ENCODE measurements at places on chromosomes 4 and X.

- no peak for DNase-seq
Measured at GRCh38 chrX:136336623-136337022, 35.9 kb downstream of the ADGRG4 start.

DNA sequence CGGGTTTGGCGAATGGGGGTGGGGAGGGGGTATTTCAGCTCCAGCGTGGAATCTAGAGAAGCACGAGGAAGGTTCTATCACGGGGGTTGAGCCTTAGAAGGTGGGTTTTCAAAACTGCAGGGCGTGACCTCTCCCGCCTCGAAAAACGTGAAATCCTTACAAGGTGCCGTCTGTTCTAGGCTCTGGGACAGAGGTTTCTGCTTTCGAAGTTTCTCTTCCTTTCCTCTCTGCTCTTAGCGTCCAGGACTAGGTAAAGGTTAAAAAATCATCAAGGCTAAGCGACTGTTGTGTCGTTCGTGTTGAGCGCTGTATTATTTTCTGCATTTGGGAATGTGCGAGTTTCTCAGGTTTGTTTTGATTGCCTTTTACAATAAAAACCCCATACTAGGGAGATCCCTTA, 1.1 kb downstream of the FHL1 start:
- DNase-seq: no peak

GRCh38 chr4:146398896-146399445, 122.8 kb downstream of the SLC10A7 start:
- DNase-seq: no peak

- no peak for DNase-seq
Measured at GRCh38 chrX:109890910-109891502, 111.9 kb upstream of the TMEM164 start.

DNA sequence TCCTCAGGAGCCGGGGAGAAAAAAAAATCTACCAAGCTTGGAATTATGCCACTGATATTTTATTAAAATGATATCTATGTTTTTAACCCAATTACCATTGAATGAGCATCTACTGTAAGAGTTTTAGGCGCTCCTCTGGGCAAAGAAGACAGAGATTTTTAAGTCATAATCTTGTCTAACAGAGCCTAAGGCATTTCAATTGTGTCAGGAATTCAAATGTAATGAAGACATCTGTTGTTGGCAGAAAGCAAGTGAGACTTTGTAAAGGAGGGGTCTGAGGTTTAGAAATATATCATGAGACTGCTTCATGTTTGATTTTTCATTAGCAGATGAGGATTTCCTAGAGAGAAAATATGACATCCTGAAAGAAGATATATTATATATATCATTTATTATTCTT, 1158.1 kb downstream of the FSTL5 start:
- DNase-seq: no peak

DNA sequence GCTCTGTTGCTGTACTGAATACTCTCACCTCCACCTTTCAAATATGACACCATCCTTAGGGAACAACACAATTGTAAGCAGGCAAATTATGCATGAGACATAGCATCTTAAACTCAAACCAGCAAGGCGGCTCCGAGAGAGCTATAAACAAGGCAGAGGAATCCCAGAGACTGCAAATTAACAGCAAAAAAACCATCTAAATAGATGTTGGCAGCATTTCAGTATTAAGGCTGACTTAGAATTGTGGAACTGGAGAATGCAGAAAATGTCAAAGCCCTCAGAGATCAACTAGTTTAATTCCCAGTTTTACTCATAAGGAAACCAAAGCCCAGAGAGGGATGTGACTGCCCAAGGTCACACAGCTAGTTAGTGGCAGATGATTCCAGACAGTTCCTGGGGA, 37.2 kb upstream of the SPANXC start:
- no peak for DNase-seq

DNA sequence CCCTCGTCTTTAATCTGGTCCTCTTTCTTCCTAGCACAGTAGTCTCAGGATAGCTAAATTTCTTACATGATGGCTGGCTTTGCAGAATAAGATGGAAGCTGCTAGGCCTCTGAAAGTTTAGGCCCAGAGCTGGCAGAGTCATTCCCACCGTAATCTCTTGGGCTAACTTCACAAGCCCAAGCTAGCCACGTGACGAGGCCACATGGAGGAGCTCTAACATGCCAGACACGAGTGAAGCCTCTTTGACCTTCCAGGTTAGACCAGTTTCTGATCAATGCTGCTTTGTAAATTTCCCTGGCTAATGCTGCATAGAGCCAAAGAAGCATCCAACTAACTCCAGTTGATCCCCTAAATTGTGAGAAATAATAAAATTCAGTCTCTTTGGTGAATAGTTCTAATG, 9.5 kb upstream of the CENPE start:
- DNase-seq: no peak

DNA sequence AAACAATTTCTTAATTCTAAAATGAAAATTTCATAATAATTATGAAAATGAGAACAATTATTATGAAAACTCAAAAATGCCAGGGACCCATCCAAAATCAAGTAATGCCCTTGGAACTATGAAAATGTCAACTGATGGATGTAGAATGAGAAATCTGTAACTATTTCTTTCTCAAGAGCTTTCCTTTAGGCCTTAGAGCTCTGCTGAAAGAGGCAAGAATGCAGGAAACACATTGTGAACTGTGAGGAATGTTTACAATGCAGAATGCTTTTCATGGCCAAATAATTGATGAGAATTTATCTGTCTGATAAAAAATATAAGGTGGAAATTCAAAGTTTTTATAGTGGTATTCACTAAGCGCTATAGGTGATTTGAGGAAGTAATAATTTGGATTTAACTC, 207.1 kb upstream of the PCDH18 start:
- DNase-seq: no peak

- DNase-seq: no peak
Measured at GRCh38 chr4:123182289-123182688, 214.3 kb upstream of the SPRY1 start.

DNA sequence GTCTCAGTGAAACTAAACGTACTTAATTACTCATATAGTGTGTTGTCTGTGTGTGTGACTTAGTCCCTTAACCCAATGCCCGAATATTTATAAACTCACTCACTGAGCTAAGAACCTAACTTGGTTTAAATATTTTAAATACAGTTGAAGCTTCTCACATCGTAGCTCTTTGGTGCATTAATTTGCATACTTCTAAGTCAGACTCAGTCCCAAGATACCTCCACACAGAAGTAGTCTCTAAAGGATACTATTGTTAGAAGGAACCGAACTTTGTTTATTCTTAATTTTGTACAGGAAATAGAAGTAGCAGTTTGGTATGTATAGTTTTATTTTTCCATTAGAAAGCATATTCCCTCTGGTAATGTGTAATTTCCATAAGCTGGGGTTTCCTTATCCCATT, 54.0 kb upstream of the NKAP start:
- no peak for DNase-seq

DNA sequence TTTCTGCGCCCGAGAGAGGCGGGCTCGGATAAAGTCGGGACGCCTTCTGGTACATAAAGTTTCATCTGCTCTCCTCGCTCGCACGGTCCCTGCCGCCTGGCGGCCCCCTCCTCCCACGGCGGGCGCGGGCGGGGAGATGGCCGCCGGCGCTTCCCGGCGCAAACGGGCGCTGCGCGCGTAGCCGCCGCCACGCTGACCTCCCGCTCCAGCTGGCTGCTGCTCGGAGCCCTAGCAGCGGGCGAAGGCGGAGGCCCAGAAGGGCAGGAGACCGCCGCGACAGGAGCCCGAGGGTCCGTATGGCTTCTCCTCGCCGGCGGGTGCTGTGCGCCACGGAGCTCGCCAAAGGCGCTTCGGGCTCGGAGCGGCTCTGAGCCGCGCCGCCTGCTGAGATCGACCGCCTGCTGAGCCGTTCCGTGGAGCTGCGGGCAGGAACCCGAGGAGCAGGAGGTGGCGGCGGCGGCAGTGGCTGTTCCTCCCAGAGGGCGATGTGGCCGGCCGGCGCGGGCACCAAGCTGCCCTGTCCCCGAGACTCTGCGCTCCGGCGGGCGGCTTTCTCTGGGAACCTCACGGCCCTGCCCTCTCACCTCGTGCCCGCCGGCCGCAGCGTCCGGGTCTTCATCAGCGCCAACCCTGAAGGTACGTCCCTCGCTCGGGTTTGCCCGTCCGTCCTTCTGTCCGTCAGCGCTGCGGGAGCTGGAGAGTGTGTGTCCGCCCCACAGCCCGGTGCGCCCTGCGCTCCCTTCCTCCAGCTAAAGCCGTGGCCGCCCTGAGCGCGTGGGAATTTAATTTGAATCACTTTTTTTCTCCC, at the start of gene NWD2:
TSS of gene NWD2 (plus strand) at position 161 of the 808 bp plus-strand sequence. CDS start at position 486, 325 bp downstream.
- DNase-seq: no peak

- no peak for DNase-seq
Measured at GRCh38 chr4:1479454-1479853, 73.2 kb upstream of the NKX1-1 start.

- DNase-seq: no peak
Measured at GRCh38 chr4:153916273-153916755, 127.4 kb upstream of the SFRP2 start.

Measured in NCI-H2081 treated with DMSO at 0.1 percent for 48 hours (cell line).